Upper lobe of right lung (tissue), 1 donor: ENCODE measurements at places on chromosomes 11 and 22. TPM values are rescaled to one million over a fixed set of nuclear protein-coding genes. Genes with fewer than 3 reads are reported as not detected.

The OR10D3 gene
- total RNA-seq, result not detected

GRCh38 chr11:83349296-83349695 lies 63.1 kb upstream of the CCDC90B start:
- no peak for DNase-seq

The LMO2 gene
- total RNA-seq, result 65.1 TPM

DNA sequence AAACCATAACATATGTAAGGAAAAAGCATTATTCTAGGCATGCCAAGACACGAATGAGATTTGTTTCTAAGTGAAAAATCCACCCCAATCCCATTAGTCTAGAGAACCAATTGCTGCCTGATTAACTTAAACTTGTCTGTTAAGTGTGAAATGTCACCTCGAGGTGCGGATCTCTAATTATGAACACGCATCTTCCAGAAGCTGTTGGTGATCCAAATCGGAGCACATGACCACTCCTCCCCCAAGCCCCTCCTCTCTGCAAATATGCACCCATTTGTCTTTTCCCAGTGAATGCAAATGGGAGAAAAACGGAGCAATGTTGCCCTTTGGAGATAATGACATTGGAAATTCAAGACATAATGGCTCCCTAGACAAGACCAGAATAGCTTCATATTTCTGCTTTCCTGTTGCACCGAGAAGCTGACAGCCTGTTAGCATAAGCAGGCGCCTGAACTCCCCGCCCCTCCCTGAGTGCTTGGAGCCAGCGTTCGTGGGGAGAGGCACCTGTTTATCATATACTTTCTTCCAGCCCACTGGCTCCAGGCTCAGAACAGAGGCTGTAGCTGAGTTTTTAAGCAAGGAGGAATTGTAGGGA lies 6.0 kb upstream of the FXYD6 start:
- no peak for DNase-seq

The ART1 gene
- total RNA-seq, result 0.29 TPM

GRCh38 chr11:43756575-43756974 lies 76.0 kb downstream of the HSD17B12 start:
- no peak for DNase-seq

- DNase-seq, result no peak
Measured at GRCh38 chr22:42906605-42907348, 49.7 kb upstream of the ARFGAP3 start.

DNA sequence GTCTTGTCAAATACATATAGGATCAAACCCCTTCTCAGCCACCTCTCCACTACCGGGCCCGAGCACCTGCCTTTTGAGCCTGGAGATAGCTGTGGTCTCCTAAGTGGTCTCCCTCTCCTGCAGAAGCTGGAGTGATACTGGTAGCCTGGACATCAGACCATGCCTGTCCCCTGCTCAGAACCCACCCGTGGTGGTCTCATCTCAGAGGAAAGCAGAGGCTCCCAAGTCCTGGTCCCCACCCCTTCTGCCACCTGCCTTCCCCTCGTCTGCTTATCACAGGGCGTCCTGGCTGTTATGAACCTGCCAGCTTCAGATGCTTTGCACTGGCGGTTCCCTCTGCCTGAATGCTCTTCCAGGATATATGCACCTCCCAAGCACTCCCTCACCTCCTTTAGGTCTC lies 50.5 kb upstream of the EIF3D start:
- no peak for DNase-seq

- DNase-seq, result no peak
Measured at GRCh38 chr11:8207080-8208000, 38.5 kb upstream of the RIC3 start.

The RFPL2 gene
- total RNA-seq, result not detected

- DNase-seq, result no peak
Measured at GRCh38 chr11:15795378-15795777, 561.0 kb downstream of the SOX6 start.

The WT1 gene
- total RNA-seq, result 1.5 TPM

DNA sequence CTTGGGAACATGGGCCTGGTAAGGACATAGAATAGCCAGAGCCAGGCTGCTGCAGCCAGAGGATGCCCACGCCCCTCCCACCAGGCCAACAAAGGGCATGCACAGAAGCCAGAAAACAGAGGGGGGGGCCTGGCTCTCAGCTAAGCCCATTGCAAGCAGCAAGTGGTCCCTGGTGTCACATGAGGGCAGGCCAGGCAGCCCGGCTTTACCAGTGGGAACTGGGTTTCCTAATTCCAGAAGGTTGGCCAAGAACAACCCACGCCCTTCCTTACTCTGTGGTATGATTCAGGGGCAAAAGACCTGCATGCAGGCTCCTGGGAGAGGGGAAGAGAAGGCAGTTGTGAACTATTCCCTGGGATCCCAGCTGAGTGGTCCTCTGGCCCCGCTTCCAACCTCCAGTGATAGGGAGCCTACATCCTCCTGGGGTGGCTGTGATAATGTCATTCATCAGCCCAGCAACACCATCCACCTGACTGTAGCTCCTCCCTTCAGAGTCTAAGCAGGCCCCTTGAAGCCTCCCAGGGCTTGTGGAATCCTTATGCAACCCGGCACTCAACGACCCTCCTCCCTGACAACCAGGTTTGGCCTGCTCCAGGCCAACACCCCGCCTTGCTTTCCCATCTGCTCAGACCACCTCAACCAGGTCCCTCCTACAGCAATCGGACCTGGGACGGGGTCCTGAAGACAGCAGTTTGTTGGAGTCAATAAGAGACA lies 62.1 kb upstream of the LMO1 start:
- no peak for DNase-seq

The OR8D4 gene
- not detected for total RNA-seq

- no peak for DNase-seq
Measured at GRCh38 chr11:45806072-45806933, 1.4 kb downstream of the SLC35C1 start.

The UBQLN3 gene
- 0.14 TPM for total RNA-seq

The KCNK4 gene
- not detected for total RNA-seq

GRCh38 chr22:32204856-32205722 lies at the start of gene RFPL2:
RFPL2 (minus strand) TSS chr22:32205073; CDS start chr22:32202451, 2,622 bp downstream.
- peak; percentile 69 for DNase-seq

The SMDT1 gene
- total RNA-seq, result 113 TPM

DNA sequence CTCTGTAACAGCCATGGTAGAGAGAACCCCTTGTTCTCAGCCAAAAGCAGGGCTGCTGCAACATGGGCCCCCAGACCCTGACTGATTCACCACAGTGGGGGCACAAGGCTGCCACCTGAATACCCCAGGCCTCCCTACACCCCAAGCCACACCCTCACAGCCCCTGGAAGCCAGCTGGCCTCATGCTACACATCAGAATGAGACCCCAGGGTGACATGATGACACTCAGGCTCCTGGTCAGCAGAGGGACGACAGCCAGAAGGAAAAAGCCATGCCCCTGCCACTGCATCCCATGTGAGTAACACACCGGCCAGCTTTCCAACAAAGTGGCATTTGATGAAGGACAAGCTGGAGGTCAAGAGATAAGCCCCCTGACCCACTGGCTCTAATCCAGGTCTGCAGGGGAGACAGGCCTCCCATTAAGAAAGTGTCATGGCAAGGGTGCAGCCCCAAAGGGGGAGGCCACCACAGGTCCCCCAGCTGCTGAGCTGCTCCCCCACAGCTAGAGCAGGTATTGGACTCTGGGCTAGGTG lies 2.6 kb downstream of the CDPF1 start:
- DNase-seq, result no peak

DNA sequence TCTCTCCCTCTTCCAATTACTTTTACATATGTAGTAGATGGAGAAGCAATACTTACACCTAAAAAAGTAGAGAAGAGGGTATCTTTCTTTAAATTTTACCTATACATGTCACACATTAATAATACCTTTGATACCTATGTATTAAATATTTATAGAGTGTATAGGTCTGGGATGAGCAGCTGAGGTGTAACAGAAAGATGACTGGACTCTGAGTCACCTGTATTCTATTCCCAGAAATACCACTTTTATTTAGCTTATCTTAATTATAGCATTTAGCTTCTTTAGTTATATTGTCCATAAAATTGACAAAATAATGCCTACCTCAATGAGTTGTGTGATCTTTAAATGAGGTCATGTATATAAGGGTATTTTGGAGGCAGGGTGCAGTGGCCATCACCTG lies 30.6 kb upstream of the YAP1 start:
- no peak for DNase-seq

- DNase-seq, result peak; percentile 72
Measured at GRCh38 chr11:57491371-57492061, 24.0 kb downstream of the SLC43A1 start.

GRCh38 chr11:126837581-126837980 lies 163.0 kb downstream of the KIRREL3 start:
- DNase-seq, result no peak

- no peak for DNase-seq
Measured at GRCh38 chr11:123678246-123678645, 23.8 kb upstream of the SCN3B start.

- peak; percentile 55 for DNase-seq
Measured at GRCh38 chr11:64538501-64538951, 52.5 kb upstream of the SLC22A12 start.

- peak; percentile 86 for DNase-seq
Measured at GRCh38 chr22:20429254-20430100, 8.1 kb downstream of the SCARF2 start.

GRCh38 chr11:34904421-34904955 lies 11.7 kb downstream of the APIP start:
- no peak for DNase-seq

The DCDC1 gene
- total RNA-seq, result 0.93 TPM

The DKK3 gene
- 217 TPM for total RNA-seq

The TTC38 gene
- total RNA-seq, result 26.3 TPM

The MUC5B gene
- 1.2 TPM for total RNA-seq

DNA sequence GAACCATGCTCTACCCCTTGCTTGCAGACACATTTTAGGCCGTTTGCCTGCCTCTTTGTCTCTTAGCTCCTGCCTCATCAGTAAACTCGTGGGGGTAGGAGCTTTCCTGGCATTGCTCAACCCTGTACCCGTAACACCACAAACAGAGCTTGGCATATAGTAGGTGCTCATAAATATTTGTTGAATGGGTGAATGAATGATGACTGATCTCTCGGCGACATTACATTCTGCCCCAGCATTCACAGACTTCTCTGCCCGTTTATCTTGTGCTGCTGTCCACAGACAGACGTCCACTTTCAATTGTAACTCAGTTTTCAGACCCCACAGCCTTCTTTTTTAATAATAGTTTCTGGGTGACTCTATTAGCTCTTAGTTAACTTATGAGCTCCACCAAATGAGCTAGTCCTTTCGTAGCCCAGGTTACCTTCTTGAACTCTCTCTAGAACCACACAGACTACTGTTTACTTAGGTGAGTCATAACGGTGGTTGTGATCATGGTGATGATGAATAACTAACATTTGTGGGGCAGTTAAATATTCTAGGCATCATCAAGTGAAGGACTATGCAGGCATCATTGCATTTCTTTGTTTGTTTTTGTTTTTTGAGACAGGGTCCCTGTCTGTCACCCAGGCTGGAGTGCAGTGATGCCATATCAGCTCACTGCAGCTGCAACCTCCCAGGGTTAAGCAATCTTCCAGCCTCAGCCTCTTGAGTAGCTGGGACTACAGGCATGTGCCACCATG lies 188.4 kb downstream of the ADAMTS15 start:
- DNase-seq, result no peak

DNA sequence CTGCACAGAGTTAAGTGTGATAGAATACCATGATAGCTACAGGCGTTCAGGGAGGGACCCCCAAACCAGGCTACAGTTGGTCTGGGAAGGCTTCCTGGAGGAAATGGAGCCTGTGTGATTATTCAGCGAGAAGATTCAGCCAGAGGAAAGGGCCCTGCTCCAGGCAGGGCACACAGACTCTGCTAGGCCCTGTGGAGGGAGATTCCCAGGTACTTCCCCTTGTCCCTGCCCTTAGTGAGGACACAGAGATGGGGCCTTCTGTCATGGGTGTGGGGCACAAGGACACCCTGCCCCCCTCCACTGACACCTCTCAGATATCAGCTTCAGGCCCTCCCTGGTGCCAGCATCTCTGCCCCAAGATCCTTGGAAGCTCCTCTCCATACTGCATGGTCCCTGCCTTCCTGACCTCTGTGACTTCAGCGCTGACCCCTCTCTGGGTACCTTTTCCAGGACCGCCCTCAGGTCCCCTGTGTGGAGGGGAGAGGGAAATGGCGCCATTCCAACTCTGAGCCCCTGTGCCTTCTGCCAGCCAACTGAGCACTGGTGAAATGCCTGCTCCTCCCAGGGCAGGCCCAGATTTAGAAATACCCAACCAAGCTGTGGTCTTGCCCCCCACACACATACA lies 12.6 kb upstream of the POU2F3 start:
- DNase-seq, result no peak

The UPK3A gene
- not detected for total RNA-seq

- no peak for DNase-seq
Measured at GRCh38 chr11:11865449-11865848, 23.7 kb downstream of the USP47 start.

- DNase-seq, result no peak
Measured at GRCh38 chr11:84549217-84549616, 1077.9 kb downstream of the DLG2 start.

The TRIM66 gene
- total RNA-seq, result 15.0 TPM
